ENCODE measurements at places on chromosomes 4 and X.
A peak's percentile ranks its signal among the peaks of the same experiment; 100 is the strongest.

GRCh38 chr4:3372264-3372932, 69.4 kb upstream of the HGFAC start:
- DNase-seq, result no peak

DNA sequence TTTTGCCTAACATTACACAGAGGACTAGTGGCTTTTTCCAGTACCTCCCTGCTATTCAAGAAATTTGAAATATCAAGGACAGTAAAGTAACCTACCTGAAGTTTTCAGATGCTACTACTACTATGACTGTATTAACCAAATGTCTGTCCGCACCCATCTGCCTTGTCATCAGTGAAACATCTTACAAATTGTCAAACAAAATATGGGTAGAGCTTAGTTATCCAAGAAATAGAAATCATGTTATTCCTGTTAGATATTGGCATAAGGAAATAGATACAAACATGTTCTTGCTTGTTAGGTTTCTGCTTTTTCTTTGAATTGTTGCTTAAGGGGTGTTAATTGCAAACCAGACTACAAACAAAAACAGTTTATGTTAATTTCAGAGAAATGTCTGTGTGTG, 63.9 kb downstream of the PLS3 start:
- DNase-seq, result no peak

GRCh38 chr4:113065629-113066028, 16.2 kb downstream of the ANK2 start:
- DNase-seq, result no peak

DNA sequence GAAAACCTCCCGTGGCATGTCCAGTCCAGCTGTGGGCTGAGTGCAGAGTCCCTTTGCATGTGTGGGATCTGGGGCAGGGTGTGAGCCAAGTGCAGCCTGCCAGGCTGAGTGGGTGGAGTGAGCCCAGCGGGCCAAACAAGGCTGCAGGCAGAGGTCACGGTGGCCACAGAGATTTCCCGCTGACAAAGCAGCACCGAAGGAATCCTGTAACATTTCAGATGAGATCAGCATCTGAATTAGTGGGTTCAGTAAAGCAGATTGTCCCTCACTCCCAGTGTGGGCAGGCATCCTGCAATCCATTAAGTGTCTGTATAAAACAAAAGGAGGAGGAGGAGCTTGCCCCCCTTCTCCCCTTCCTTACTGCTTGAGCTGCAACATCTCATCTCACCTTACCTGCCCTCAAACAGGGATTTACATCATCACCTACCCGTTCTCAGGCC, 324.4 kb downstream of the FAT4 start:
- DNase-seq, result no peak

GRCh38 chr4:53590187-53590586, 1.1 kb downstream of the LNX1 start:
- no peak for DNase-seq

GRCh38 chr4:185797596-185798338, 14.2 kb downstream of the SORBS2 start:
- no peak for DNase-seq

- DNase-seq, result no peak
Observed at GRCh38 chrX:68686097-68686977, 38.9 kb downstream of the STARD8 start.

DNA sequence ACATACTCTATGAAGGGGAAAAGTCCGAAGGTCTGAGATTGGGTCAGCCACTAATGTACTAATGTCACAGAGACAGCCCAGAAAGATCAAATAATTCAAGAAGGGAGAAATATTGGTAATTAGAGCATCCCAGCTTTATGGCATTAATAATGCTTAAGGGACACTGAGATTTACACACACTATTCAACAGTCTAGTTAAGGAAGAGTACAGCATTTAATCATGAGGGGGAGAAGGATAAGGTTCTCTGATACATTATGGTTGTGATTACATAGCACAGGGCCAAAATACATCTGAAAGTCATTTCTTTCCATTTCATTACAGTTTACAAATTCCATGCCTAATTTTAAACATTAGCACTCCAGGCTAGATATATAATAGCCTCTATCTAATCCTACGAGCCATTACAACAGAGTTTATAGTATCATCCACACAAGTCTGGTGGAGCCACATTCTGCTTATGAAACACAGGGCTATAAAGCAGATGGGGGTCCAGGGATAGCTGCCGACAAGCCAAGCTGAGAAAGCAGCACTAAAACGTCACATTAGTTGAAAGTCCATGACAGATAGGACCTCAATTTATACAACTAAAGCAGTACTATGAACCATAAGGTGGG, 108.0 kb upstream of the GRIA3 start:
- DNase-seq, result no peak

- DNase-seq, result no peak
Observed at GRCh38 chr4:39649639-39650265, 11.1 kb upstream of the SMIM14 start.

DNA sequence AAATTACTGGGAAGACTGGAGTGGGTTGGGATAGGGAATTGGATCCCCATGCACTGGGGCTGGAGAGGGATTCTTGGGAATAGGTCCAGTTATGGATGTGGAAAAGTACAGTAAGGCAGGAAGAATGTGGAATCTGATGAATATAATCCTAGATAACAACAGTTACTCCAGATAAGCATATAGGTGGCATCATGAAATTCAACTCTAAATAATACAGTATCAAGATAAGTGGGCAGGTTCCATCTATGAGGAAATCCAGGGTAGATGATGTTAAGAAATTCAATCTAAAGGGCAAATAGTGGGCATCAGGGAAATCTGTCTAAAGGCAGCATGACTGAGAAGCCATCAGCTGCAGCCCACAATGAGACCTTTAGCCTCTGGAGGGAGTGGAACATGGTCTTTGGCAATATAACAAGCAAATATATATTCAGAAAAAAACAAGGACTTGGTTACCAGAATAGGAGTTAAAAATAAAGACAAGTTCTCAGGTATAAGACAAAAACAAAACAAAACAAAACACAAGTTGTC, 1.2 kb downstream of the DTHD1 start:
- DNase-seq, result no peak

GRCh38 chrX:34638116-34638515, 19.0 kb downstream of the TMEM47 start:
- DNase-seq, result no peak

GRCh38 chr4:108746511-108746910, 16.3 kb downstream of the ETNPPL start:
- DNase-seq, result no peak

- no peak for DNase-seq
Observed at GRCh38 chr4:164977243-164978164, at the start of gene TRIM61. TSS of gene TRIM61 (minus strand) at chr4:164977657. CDS start at chr4:164970002, 7,655 bp downstream.

GRCh38 chrX:3465017-3465416, 118.6 kb upstream of the MXRA5 start:
- no peak for DNase-seq

DNA sequence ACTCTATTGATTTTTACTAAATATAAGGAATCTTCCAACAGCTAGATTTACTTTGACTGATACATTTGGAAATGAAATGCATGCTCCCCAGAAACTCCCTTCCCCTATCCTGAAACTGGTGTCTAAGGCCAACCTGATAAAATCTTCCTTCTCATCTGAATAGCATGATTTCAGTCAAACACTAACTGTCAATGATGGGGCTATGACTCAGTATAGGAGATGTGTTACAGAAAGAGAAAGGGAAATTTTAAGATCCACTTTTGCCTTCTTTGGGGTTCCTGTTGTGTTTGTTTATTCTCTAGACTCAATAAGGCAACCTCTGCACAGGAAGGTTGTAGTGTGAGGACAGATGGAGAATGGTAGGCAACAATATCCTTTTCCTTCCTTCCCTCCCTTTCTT, 160.7 kb downstream of the MOSPD2 start:
- no peak for DNase-seq

DNA sequence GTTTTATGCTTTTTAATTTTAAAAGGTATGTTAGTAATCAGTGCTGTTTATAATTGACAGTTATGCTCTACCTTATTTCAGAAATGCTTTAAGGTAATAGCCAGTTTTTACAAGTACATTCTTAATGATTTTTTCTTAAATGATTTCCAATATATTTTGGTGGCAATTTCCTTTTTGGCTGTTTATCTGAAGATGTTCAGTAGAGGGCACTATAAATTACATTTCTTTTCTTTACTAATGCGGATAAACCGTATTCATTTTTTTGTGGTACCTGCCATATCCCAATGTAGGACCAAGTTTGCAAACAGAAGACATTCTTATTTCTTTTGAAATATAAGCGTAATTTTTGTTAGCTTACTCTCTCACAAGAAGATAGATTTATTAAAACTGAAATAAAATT, 65.4 kb downstream of the CCKAR start:
- DNase-seq, result no peak

DNA sequence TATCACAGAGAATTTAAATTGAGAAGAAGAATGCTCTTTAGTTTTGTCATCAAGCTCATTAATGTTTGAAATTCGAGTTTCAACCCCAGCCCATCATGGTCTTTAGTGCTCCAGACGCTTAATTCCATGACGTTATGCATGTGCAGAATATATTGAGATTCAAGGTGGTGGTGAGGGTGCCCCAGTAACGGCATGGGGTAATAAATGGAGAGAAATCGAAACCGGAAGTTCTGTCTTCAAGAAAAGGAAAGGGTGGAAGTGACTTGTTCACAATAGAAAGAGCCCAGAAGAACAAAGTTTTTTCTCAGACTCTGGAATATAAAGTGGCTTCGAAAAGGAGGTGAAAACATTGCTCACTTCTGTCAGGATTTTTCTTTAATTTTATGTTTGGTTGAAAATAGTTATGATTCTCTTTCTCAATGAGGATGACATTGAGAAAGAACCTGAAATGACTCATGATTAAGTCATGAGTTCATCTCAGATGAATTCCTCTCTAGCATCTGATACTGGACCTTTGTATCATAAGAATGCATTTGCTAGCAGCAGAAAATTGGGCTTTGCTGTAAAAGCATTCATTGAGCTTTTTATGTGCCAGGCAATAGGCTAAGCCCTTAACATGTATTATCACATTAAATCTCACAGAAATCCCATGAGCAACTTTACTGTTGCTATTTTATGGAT, 779 bp upstream of the DDX60L start:
- no peak for DNase-seq

GRCh38 chrX:149021159-149021558, 483.9 kb downstream of the IDS start:
- DNase-seq, result no peak

GRCh38 chrX:21745756-21746155, 12.2 kb downstream of the SMPX start:
- DNase-seq, result no peak

- no peak for DNase-seq
Observed at GRCh38 chr4:188372058-188372457, 232.8 kb downstream of the TRIML1 start.

GRCh38 chr4:142824368-142824767, 21.7 kb downstream of the INPP4B start:
- no peak for DNase-seq

DNA sequence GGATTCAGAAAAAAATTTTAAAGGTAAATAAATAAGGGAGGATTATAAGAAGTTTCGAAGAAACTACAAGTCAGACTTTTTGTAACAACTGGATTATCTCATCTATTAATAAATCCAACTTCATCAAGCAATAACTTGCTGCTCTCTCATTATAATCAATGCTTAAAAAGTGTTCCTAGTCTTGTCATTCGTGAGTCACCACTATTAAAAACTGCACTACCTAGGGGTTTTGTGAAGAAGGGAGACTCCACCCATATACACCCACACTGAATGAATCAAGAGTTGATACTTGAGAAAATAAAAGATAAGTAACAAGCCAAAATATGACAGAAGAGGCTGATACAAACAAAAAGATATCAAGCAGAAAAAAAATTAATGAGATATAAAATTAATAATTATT, 360.5 kb downstream of the ZNF674 start:
- peak; percentile 72 for DNase-seq

DNA sequence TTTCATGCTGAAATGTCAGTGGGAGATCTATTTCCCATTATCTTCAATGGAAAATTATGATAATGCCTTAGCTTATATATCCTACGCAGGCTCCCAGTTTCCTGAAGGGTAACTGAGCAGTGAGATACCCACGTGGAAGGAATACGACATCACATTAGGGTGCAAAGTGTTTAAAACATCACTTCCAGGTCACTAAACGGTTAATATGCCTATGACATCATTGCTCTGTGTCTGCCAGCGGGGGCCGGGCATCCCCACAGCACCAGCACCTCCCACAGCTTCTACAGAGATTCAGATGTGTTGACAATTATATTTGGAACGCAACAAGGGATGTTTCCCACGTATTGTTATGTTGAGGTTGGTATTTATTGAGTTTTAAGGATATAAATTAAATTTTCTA, 27.1 kb downstream of the TMEM271 start:
- DNase-seq, result no peak

GRCh38 chr4:80465238-80465637, 129.7 kb downstream of the CFAP299 start:
- DNase-seq, result no peak

GRCh38 chrX:153519569-153520286, 2.3 kb downstream of the ATP2B3 start:
- DNase-seq, result no peak

GRCh38 chr4:40262861-40263260, 66.0 kb downstream of the RHOH start:
- no peak for DNase-seq

DNA sequence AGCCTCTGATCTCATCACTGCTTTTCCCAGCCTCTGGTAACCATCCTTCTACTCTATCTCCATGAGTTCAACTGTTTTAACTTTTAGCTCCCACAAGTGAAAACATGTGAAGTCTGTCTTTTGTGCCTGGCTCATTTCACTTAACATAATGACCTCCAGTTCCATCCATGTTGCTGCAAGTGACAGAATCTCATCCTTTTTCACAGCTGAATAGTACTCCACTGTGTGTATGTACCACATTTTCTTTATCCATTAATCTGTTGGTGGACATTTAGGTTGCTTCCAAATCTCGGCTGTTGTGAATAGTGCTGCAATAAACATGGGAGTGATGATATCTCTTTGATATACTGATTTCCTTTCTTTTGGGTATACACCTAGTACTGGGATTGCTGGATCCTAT, 109.5 kb downstream of the FRYL start:
- no peak for DNase-seq

GRCh38 chrX:43589735-43590134, 66.4 kb upstream of the MAOA start:
- DNase-seq, result no peak

DNA sequence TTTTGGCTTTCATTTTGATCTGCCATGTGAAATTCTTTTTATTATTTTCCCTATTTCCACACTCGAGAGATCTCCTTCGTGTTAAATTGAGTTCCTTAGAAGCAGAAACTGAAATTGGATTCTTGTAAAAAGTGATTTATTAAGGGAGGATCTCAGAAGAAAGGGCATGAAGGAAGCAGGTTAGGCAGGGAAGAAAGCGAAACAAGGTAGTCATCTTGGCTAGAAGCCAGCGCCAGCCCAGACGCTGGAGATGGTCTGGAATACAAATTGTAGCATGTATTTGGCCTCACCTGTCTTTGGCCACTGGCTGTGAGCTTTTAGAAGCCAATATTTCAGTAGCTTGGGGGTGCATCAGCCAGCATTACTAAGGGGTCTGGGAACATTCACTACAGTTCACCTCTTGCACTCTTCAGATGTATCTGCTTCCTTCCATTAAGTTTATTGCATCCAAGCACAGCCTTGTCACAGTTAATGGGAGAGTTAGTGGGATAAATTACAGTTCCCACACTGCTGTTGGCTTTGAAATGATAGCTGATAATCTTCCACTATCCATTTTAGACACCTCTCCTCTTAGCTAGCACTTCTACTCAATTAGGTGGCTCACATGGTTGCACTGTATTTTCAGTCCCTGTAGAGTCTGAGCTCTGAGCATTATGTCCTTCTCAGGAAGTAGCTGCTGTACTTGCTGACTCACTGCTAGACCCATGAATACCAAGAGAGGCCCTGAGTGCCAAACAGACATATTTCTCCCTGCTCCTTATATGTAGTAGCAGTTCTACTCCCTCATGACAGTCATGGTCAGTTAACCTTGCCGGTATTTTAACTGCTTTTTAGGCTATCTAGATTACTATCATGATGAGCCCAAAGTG, 14.6 kb downstream of the GRXCR1 start:
- peak; percentile 37 for DNase-seq

All from epithelial cell of prostate (primary cell).